Effector CD4-positive, alpha-beta T cell (primary cell): ENCODE measurements at places on chromosomes 16 and 17.

DNA sequence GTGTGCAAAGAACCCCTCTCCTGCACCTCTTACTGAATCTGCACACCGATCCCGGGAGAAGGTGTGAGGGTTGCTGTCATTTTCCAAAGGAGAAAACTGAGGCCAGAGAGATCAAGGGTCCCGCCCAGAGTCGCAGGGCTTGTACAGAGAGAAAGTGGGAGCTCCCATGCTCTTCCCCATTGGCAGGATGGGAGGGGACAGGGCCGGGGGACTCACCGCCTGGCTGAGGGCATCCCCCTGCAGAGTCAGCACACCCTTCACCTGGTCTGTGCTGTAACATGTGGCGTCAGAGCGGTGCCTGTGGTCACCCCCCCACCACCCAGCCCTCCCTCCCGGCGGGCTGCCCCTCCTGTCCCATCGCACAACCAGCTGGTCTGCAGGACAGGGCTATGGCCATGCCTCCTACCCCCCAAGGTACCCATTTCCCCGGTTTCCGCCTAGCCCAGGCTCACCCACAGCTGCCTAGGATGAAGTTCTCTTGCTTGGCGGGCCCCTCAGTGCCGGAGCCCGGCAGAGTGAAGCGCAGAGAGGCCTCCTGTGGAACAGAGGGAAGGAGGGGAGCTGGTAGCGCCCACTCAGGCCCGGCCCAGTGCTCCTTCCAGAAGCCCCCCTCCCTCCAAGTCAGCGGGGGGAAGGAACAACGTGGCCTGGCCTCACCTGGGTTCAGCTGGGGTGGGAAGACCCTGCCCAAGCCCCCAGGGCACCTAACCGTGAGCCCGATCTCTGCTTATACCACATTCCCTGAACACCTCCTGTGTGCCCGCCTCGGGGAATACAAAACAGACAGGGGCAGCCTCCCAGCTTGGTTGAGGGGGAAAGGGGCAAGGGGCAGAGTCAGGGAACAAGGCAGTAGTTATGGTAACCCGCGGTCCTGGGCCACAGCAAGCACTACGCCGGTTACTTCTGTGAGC is 1.1 kb downstream of the ROGDI start:
- no peak for DNase-seq

DNA sequence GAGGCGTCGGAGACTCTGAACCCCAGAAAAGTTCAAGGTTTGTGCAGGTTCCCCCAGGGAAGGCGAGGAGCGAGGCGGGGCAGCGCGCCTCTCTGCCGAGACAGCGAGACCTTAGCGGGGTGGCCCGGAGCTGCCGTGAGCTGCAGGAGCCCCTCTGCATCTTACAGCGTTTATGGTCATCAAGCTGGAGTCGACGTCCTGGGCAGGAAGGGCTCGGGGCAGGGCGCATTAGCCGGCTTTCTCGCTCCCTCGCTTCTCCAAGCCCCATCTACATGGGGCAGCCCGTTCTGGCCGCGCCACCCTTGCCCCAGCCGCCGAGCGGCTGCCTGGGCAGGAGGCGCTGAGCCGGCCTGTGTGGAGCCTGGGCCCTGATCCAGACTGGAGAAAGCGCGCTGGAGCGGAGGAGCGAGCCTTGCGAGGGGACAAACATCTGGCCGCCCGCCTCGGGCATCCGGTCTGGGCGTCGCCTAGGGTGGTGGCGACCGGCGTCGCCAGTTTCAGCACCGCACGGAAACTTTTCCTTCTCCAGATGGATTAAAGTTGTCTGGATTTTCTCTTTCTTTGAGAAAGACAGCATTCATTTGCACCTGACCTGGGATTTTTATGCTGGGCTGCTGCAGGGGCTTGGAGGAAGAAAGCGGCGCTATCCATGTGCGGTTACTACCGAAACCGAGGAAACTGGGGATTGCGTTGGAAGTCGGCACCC is 750 bp downstream of the TMEM132E start:
- DNase-seq, result no peak

DNA sequence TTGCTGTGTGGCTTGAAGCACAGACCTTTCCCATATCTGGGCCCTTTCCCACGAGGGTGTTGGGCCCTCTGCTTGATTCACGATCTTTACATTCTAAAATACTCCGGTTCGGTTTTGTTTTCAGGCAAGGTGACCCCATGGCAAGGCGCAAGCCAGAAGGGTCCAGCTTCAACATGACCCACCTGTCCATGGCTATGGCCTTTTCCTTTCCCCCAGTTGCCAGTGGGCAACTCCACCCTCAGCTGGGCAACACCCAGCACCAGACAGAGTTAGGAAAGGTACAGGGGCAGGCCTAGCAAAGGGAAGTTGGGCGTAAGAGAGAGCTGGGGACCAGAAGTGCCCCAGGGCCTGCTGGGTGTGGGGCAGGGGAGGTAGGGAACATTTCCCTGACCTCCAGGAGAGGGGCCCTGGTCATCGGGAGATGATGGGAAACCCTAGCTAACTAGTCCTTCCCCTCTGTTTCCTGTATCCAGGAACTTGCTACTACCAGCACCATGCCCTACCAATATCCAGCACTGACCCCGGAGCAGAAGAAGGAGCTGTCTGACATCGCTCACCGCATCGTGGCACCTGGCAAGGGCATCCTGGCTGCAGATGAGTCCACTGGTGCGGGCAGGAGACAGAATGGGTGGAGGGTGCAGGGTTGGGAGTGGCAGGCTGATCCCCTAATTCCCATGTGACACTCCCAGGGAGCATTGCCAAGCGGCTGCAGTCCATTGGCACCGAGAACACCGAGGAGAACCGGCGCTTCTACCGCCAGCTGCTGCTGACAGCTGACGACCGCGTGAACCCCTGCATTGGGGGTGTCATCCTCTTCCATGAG is 1.4 kb downstream of the ALDOA start:
- DNase-seq, result no peak

DNA sequence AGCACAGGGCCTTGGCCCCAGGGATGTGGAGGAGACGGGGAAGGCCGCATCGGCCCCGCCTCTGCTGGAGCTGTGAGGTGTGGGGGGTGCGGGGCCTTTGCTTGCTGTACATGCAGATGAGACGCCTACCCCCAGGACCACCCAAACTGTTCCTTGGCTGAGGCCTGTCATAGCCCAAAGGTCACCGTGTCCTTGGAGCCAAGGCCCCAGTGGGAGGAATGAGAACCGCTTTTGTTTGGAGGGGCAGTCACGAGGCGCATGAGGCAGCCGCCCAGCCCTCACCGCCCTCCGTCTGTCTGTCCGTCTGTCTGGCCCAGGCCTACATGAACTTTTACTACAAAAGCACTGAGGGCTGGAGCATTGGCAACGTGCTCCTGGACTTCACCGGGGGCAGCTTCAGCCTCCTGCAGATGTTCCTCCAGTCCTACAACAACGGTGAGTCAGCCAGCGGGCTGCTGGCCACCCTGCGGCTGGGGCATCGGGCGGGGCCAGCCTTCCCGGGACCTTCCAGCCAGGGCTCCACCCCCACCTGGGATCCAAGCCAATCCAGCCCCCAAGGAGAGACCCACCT is 8.8 kb downstream of the TAX1BP3 start:
- no peak for DNase-seq

GRCh38 chr16:56245197-56245596 is 53.9 kb downstream of the GNAO1 start:
- no peak for DNase-seq

DNA sequence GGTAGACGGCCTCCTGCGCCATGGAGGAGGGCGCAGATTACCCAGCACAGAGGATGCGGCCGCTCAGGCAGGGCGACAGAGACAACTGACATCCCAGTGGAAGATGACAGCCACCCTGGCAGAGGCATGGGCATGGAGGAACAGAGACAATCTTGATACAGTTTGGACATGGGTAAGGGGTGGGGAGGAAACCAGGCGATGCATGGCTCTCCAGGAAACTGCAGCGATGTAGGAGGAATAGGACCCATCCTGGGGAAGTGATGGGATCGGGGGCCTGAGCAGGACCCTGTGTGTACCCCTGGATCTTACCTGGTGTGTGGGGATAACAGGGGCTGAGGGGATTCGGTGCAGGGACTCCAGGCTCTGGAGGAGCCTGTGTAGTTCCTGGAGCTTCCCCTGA is 4.6 kb downstream of the OSBPL7 start:
- no peak for DNase-seq

DNA sequence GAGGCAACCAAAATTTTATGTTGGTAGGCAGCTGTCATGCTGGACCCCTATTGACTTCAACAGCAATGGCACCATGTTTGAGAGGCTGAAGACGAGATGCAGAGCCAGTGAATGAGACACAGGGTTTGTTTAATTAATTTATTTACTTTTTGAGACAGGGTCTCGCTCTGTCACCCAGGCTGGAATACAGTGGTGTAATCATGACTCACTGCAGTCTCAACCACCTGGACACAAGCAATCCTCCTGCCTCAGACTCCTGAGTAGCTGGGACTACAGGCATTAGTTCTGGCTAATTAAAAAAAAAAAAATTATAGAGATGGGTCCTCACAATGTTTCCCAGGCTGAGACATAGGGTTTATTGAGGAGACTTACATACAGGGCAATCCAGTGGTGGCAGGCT is 36.2 kb upstream of the PPM1D start:
- no peak for DNase-seq
